ENCODE measurements at places on chromosomes 4 and X.

DNA sequence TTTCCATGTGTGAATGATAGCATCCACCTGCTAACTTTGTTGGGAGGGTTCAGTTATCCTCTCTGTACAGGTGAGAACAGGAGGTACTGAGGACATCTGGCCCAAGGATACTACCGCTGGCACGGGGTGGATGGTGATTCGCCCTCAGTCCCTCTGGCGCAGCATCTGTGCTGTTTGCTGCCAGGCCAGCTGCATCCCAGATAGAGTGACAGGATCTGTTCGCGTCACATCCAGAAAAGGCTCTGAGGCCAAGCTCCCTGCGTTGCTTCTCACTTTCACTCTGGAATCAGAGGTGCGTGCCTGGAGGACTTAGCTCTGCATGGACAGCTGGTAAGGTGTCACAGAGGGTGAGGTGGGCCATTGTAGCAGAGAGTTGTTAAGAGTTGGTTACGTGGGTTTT is 95.4 kb downstream of the TBL1X start:
- DNase-seq = no peak

DNA sequence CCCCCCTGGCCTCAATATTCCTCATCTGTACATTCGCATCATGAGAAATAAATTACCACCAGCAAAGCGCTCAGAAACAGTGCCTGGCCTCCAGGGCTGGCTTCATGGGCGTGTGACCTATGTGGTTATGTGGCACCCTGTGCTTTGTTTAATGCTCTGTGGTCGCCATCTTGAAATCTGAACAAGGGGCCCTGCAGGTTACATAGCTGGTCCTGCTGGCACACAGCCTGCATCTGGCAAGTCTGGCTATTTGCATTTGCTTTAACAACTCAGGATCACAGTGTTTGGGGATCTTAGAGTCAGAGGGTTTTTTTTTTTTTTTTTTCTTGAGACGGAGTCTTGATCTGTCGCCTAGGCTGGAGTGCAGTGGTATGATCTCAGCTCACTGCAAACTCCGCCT is 9.9 kb downstream of the FOXP3 start:
- DNase-seq = no peak

DNA sequence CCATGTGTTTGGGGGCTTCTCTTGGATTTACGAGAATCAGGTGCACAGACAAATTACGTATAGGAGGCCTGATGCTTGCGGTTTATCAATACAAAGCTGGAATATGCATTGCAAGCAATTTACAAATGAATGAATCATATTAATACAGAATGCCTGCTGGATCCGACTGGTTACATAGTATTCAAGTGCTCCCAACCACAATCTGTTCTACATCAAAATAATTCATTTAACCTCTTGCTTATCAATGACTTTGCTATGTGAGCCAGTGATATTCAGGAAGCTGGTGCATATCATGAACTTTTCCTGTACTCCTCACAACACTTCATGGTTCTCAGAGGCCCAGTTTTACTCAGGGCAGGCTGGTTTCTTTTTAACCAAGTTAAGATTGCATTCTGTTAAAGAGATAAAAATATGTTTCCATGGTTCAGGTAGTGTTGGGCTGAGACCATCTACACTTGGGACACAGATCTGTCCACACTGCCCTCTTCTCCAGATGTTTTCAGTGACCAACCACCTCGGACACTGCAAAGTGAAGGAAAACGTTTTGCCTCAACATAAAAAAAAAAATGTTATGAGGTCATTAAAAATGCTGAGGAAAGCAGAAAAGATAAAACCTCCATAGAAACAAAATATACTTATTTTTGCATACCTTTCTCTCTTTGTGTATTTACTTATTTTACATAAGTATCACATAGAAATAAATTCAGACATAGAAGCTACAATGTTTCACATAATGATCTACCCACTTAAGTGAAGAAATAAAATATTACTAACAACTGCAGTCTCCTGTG is 200.1 kb upstream of the VCX3A start:
- no peak for DNase-seq

DNA sequence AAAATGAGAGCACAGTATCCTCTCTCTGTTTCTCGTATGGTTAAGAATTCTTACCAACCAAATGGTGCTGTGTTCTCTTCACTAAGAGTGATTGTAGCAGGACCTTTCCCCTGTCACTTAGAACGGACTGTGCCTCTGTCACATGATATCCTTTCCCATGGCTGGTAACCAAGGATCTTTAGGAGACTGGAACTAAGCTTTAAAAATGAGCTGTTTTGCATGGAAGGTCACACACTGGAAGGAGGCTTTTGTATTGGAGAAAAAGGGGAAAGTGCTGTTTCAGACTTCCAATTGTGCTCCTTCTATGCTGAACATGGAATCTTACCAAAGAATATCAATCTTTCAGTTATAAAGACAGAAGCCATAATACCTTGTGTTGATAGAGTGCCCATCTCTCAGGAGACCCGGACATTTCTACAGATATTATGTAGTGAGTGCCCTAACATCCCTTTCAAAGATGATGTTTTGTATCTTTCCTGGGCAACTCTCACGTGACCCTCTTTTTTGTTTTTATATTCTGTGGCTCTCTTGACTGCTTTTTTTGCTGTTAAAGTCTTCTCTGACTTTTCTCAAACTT is 148.6 kb downstream of the SLC4A4 start:
- no peak for DNase-seq

- DNase-seq = no peak
Measured at GRCh38 chr4:67694662-67695061, 6.3 kb downstream of the UBA6 start.

DNA sequence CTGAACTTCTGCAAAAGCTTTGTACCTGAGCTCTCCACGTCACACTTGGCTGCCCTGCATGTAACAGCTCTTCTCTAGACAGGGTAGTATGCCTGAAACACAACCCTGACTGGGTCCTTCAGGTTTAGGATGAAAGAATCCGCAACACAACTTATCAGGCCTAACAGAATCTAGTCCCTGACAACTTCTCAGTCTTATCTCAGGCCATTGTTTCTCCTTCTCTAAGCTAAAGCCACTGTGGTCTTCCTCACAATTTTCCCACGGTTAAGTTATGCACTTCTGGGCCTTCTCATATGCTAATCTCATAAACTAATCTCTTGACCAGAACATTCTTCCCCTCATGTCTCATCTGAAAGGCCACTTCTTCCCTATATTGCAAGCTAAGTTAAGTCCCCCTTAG is 10.8 kb upstream of the TMPRSS11B start:
- DNase-seq = no peak

GRCh38 chrX:24526616-24527015 is 61.5 kb downstream of the PDK3 start:
- DNase-seq = no peak

- DNase-seq = no peak
Measured at GRCh38 chr4:27123123-27123768, 262.6 kb downstream of the STIM2 start.
